ENCODE measurements at places on chromosomes 1 and 21. TPM values are rescaled to one million over a fixed set of nuclear protein-coding genes. Genes with fewer than 3 reads are reported as not detected.

DNA sequence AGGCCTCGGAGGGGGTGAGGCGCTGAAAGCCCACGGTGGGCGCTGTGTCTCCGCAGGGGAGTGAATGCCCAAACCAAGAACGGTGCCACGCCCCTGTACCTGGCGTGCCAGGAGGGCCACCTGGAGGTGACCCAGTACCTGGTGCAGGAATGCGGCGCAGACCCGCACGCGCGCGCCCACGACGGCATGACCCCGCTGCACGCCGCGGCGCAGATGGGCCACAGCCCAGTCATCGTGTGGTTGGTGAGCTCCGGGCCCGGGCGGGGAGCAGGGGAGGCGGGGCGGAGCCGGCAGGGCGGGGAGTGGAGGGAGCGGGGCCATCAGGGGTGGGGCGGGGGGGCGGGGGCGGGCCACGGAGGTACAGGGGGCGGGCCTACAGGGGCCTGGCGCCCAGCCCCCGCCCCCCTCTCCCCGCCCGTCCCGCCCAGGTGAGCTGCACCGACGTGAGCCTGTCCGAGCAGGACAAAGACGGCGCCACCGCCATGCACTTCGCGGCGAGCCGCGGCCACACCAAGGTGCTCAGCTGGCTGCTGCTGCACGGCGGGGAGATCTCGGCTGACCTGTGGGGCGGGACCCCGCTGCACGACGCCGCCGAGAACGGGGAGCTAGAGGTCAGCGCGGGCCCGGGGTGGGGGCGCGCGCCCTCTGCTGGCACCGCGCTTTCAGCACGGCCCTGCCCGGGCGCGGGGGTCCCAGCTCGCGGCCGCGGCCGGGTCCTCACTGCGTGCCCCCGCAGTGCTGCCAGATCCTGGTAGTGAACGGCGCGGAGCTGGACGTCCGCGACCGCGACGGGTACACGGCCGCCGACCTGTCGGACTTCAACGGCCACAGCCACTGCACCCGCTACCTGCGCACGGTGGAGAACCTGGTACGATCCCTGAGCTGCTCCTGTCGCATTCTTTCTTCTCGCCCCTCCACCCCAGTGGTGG lies 15.9 kb downstream of the ESPN start:
- ATAC-seq, result no peak

- ATAC-seq, result no peak
Measured at GRCh38 chr1:115073298-115074087, 15.8 kb downstream of the TSPAN2 start.

DNA sequence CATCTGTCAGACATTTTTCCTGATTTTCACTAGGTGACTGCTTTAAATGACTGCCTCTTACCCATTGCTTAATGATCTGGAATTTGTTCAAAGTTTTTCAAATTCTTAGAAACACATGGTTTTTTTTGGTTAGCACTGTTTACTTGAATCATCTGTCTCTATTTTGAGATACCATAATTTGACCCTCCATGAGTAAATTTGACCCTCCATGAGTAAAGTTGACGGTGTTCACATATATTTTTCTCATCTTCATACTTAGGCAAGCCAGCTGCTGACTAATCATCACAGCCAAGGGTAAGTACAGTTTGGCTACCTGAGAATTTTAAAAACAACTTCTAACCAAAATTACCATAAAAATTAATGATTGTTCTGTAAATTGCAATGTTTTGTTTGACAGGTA lies 586.5 kb downstream of the PTBP2 start:
- no peak for ATAC-seq

Gene SELP
- total RNA-seq, result 1.9 TPM

DNA sequence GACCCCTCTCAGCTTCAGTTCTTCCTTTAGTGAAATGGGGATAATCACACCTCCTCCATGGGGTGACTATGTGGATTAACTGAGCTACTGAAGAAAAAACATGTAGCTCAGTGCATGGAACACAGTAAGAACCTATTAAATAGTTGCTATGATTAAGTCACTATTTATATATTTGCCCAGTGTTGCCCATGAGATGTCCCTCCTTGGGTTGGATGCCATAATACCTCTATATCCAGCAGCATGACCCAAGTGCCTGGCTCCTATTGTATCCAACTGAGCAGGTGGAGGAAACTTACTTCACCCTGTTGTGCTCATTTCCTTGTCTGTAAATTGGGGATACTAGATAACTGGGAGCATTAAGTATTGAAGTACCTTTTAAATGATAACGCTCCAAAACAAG lies 47.1 kb upstream of the CYP2J2 start:
- ATAC-seq, result no peak

GRCh38 chr1:179089827-179090482 lies 8.1 kb downstream of the TOR3A start:
- no peak for ATAC-seq

Gene HAO2
- total RNA-seq, result not detected

DNA sequence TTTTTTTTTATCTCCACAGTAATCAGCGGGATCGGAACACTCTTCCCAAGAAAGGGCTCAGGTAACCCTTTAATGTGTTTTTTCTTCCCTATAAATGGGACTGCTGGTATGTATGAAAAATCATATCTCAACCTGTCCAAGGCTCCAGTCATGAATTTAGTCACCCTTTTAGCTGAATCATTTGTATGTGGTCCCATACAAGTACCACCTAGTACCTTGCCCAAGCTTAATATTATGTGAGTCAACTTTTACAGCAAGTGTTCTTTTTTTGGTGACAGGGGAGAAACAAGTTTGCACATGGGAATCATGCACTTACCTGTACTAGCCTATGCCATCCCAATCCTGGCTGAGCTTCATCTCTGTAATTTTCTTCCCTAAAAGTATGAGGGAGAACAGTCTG lies 43.7 kb upstream of the IPO9 start:
- ATAC-seq, result no peak

Gene VTCN1
- 2.1 TPM for total RNA-seq

- no peak for ATAC-seq
Measured at GRCh38 chr1:77438236-77438913, 156.6 kb downstream of the AK5 start.

Gene RGS1
- 18.0 TPM for total RNA-seq

DNA sequence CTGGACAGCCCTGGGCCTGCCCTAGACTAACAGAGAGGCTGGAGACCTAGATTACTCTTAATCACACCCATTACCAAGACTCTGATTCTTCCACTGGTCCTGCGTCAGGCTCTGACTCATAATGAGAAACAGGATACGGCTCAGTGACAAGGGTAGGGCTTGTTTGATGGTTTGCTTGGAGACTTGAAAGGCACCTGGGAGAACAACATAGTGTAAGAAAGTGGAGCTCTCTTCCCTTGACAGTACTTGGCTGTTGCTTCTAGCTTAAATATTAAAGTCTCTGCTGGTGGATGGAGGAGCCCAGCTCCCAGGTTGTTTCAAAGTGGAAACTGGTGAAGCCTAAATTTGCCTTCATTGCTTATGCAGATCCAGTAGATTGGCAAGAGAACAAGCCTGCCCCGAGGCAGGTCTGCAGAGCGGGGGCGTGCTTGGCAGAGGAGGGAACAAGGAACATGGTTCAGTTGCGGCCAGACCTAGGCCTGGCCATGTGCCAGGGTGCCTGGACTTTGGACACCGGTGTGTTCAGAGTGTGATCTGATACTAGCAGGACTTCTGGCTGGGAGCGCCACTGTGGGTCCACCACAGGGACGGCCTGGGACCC lies 480.6 kb downstream of the CAMTA1 start:
- ATAC-seq, result no peak

Gene TRIM45
- total RNA-seq, result 1.3 TPM

DNA sequence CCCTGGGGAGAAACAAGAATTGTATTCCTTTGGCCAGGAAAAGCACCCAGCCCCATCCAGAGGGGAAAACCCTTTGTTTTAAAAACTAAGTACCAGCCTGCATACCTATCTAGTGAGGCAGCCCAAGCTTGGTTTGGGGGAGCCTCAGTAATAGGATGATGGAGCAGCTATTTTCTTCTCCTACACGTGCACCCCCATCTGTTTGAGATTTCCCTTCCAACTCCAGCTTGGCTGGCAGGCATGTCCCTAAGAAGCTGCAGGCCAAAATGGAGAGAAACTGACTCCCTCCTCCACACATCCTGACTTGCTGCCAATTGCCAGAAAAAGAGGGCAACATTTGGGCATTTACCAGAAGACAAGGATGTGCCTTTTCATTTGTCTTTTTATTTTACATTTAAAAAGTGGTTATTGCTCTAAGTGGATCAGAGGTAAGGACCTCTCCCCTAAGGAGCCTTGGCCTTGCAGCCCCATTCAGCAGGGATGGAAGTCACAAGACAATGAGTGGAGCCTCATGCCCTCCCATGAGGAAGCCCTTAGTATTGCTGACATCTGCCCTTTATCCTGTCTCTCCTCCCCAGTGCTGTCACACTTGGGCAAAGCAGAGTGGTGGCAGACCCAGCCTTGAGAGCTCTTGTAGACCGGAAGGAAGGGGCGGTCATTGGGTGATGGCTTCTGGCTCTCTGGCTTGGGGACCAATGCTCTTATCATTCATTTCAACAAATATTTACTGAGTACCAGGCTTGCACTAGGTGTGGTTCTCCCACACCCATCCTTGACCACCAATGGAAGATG lies 8.6 kb downstream of the FNDC5 start:
- no peak for ATAC-seq

DNA sequence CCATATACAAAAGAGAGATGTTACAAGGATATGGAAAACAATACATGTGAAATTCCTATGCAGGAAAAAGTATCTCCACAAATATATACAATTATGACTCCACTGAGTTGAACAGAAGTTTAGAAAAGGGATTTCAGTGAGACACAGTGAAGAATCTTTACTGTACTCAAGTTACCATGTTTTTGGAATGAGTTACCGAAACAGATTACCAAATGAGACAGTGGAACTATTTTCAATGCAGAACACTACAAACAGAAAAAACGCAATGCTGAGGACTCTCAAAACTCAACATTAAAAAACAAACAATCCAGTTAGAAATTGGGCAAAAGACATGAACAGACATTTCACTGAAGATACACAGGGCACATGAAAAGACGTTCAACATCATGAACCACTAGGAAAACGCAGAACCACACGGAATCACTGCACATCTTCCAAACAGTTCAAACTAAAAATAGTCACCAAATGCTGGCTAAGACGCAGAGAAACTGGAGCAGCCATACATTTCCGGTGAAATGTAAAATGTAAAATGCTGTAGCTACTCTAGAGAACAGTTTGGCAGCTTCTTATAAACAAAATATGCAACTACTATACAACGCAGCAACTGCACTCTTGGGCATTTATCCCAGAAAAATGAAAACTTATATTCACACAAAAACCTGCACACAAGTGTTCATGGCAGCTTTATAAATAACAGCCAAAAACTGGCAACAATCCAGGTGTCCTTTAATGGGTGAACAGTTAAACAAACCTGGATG lies 118.7 kb downstream of the UBR4 start:
- peak; percentile 26 for ATAC-seq

Measured in gastroesophageal sphincter (tissue), 4 donors.